ENCODE measurements at places on chromosomes 1 and 21.

- no peak for DNase-seq
Observed at GRCh38 chr1:181134543-181135436, 46.3 kb downstream of the IER5 start.

GRCh38 chr1:44210595-44210994, 2.7 kb upstream of the DMAP1 start:
- DNase-seq: no peak

DNA sequence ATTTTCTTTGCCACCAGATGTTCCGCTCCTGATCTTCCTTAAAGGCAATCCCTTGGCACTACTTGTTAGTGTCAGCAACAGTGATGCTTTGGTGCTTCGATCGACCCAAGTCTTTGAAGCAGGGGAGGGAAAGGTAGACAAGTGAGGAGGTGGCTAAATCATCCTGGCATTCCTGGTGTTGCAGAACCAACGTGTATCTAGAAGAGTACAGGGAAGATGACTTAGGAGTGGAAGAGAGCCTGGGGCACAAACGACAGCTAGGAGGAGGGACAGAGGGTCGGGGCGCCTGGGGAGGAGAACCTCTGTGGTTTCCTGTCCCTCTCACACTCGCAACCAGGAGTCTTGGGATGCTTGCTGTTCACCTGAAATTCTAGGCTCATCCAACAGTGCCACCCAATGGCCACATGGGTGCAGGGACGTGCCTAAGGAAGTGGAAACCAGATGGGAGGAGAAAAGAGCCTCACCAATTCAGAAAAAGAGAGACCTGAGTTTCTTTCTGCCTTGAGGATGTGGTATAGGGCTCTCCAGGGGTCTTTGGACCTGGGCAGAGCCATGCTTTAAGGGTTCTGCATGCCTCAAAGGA, 9.5 kb upstream of the KCNA2 start:
- DNase-seq: no peak

DNA sequence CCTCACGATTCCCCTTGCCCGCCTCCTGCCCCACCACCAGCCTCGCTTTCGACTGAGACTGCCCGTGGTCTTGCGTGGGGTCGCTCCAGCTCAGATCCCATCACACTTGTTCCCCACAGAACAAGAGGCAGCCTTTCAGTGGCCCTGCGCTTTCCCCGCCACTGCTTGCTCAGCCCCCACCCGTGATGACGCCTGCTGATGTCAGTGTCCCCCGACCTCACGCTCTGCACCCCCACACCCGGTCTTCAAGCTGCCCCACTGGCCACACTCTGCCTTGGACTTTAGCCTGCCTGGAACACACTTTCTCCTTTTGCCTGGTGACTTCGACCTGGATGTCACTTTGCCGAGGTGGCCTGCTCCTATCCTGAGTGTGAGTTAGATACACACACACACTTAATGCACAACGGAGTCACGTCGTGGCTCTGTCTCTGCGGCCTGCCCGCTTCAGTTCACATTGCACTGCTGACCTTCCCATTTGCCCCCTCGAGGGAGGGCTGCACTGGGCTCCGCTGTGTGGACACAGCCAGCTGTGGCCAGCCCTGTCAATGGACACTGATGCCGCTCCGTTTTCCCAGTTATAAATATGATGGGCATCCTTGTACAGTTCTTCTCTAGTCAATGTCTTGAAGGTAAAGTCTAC, 13.0 kb downstream of the AGPAT3 start:
- no peak for DNase-seq

- DNase-seq: no peak
Observed at GRCh38 chr1:63968663-63969440, 195.0 kb downstream of the ROR1 start.

- no peak for DNase-seq
Observed at GRCh38 chr1:41362357-41362721, 1.1 kb downstream of the FOXO6 start.

GRCh38 chr1:92701147-92701546, 83.8 kb downstream of the EVI5 start:
- no peak for DNase-seq

GRCh38 chr1:219961684-219962083, 33.3 kb upstream of the SLC30A10 start:
- no peak for DNase-seq

- no peak for DNase-seq
Observed at GRCh38 chr1:45395051-45395450, 54.8 kb upstream of the MUTYH start.

- peak; percentile 62 for DNase-seq
Observed at GRCh38 chr1:182601416-182601786, 2.8 kb downstream of the RGS16 start.

DNA sequence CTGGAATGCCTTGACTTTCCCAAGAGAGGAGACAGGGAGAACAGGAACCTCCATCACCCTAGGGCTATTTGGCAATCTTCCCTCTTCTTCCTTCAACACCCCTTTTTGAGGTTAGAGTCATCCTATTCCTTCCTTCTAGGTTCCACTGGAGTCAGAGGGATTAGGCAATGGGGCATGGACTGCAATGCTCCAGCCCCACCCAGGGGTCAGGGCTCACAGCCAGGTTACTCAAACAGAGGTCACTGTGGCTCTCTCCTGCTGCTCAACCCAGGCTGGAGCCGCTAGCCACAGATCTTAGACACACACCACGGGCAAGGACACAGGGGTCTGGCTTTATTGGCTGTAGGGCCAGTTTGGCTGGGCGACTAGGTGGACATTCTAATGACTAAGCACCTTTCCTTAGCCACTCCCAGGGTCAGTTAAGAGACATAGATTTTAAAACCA, 145.5 kb upstream of the NRIP1 start:
- no peak for DNase-seq

GRCh38 chr21:35075546-35075945, 26.4 kb upstream of the RUNX1 start:
- no peak for DNase-seq

- DNase-seq: no peak
Observed at GRCh38 chr1:86000601-86001000, 156.0 kb downstream of the COL24A1 start.

DNA sequence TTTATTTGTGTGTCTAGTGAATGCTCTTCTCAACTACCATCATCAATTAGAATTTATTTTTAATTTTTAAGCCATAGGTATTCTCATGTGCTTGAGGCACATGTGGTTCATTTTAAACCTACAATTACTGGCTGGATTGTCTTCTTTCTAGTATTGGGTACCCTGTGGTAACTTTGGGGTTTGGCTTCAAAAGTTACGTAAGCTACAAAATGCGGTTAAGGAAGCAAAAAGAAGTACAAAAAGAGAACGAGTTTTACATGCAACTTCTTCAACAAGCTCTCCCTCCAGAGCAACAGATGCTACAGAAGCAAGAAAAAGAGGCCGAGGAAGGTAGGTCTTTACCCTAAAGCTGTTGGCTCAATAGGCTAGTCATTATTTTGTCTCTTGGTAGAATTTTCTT, 25.8 kb downstream of the MACO1 start:
- no peak for DNase-seq

- no peak for DNase-seq
Observed at GRCh38 chr1:106910798-106911197, 145.7 kb upstream of the PRMT6 start.

DNA sequence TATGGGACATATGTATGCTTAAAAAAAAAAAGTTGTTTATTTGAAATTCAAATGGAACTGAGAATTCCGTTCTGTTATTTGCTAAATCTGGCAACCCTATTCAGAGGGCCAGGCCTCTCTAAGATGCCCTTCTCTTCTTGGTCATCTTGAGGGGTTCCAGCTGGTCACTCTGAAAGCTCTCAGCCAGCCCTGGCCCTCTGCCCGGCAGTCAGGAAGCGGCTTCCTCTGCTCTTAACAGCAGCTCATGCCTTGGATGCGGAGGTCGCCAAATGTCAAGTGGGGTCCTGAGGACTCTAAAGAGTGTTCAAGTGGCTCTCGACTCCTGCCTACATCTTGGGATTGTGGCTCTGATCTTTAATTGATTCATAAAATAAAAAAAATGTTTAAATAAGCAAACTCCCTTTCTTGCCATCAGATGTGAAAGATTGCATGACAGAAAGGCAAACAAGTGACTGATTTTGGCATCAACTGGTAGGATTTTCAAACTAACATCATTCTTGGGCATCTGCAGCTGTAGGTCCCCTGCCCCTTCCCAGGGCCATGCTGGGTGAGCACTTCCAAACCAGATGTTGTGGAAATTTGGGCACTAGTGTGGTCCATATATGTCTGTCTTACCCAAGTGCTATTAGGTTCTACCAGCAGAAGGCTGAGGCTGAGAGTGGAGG, 130.8 kb downstream of the PRDM2 start:
- DNase-seq: no peak

- DNase-seq: no peak
Observed at GRCh38 chr1:21585037-21585436, 75.8 kb downstream of the ALPL start.

DNA sequence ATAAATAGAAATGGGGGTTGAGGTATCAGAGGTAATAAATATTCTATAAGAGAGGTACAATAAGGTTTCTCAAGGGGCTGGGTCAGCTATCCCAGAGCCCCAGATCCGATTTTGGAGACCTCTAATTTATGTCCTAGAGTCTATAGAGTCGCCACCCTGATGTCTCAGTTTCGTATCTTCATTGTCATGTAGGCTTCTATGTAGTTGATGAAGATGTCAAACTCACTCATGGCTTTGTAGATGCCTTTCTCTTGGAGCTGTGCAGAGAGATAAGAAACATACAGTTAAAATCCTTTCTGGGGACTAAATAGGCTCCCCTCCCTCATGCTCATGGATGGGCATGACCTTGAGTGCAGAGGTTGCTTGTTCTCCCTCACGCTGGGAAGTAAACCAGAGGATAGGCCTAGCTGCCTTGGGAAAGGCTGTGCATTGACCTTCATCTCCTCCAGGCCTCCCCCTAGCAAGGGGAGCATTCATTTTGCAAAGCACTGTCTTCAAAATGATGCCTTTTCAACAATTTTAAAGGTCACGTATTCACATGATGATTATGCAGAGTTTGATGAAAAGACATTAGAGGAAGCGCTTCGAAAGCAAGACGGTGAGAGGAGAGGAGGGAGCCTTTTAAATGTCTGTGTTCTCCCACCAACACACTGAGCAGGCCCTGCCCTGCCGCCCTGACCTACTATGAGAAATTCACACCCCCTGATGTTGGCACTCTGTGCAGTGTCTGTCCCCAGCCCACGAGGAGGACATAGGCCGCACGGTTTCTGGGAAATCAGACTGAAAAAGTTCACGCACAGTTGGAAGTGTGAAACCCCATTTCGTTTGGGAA, 1.9 kb upstream of the IL19 start:
- no peak for DNase-seq

- DNase-seq: no peak
Observed at GRCh38 chr1:114086601-114087368, 66.9 kb downstream of the SYT6 start.

- DNase-seq: no peak
Observed at GRCh38 chr1:246170574-246171261, 336.4 kb downstream of the SMYD3 start.

- DNase-seq: peak; percentile 51
Observed at GRCh38 chr1:1157426-1157913, 16.2 kb upstream of the TTLL10 start.

- no peak for DNase-seq
Observed at GRCh38 chr1:60245324-60245723, 171.8 kb upstream of the C1orf87 start.

- DNase-seq: no peak
Observed at GRCh38 chr1:219489636-219490035, 123.3 kb downstream of the ZC3H11B start.

DNA sequence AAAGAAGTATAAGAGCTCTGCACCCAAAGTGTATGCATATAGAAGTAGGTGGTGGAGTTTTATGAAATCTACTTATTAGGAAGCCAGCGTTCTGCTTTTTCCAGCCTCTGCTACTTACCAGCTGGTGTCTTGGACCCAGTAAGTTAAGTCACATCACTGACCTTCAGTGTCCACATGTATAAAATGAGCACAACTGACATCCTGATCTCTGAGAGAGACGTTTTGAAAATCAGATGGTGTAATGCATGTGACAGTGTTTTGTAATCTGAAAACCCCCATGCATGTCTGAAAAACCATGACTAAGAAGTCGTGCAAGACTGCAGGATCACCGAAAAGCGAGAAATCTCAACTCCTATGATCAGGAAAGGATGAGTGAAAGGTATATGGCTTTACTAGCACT, 2.0 kb downstream of the CR1 start:
- DNase-seq: no peak

DNA sequence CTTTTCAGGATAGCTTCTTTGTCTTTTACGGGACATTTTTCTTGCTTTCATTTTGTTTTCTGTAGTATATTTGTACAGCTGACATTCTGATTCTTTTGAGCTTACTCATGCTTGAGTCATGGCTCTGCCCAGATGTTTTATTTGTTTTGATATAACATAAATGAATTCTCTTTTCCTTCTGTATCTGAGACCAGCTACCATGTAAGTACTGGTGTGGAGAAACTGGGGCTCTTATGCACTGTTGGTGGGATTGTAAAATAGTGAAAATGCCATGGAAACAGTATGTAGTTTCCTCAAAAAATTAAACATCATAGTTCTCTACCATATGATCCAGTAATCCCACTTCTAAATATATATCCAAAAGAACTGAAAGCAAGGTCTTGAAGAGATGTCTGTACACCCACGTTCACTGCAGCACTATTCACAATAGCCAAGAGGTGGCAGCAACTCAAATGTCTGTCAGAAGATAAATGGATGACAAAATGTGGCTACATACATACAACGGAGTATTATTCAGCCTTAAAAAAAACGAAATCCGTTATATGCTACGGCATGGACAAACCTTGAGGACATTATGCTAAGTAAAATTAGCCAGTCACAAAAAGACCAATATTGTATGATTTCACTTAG, 61.4 kb downstream of the EIF2B3 start:
- DNase-seq: no peak

GRCh38 chr1:228169345-228169744, 3.7 kb downstream of the IBA57 start:
- no peak for DNase-seq

DNA sequence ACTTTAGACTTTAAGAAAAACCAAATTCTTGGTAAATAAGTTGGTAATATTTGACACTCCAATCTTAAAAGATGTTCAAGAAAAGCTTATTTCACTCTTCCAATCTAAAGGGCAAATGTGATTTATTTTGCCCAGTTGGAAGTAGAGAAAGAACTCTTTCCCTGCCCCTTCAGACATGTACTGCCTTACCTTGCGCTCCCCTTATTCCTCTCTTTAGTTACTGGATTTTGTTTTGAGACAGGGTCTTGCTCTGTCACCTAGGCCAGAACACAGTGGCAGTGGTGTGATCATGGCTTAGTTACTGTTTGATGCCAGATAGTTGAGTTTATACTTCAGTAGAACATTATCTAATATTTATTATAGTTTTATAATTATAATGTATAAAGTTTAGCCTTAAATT, 27.5 kb downstream of the FUBP1 start:
- no peak for DNase-seq

All from effector memory CD4-positive, alpha-beta T cell (primary cell).